ENCODE measurements at places on chromosomes 2 and 18.

DNA sequence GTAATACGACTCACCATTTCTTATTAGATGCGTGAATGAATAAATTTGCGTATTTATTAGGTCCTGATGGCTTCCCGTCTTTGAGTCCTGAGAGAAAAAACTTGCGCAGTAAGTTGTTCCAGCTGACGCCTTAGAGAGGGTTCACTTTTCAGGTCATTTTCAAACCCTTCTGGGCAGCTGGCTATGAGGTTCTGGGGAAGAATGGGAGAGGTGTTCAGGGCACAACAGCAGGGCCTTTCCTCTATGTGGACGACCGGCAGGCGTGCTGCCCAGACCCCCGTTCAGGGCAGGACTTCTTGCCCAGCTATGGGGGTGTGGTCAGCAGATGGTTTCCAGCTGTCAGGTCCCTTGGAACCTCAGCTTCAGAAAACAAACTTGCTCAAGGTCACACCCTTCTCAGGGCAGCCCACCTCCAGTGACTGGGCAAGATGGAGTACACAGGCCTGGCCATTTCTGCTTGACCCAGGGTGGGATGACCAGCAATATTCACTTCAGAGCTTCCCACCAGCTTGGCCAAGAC, 61.1 kb upstream of the TNP1 start:
- no peak for DNase-seq
- no peak overlapping the region for H3K27ac ChIP-seq
- no peaks in the 10 kb centered on the region for H3K36me3 ChIP-seq
- H3K4me1 ChIP-seq = no peaks in the 10 kb centered on the region

- H3K27ac ChIP-seq = no peak overlapping the region
- no peak for DNase-seq
- H3K27me3 ChIP-seq = no peaks in the 10 kb centered on the region
These were observed 389.9 kb upstream of the CDH20 start for GRCh38 chr18:60943297-60943696.

DNA sequence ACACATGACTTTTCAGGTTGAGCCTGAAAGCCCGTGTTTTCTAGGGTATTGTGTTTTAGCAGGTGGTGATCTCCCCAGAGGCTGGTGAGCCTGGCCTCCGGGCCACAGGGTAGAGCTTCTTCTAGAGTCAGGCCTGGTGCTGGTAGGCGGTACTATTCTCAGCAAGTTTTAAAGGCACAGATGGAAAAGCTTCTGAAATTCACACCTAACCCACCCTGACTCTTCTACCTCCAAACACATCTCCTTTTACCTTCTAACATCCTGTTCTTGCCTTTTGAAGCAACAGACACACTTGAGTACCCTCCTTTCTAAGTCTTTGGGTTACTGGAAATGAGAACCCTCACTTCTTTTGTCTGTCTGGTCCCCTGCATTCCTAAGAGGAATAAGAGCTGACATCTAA, 191.1 kb downstream of the SETBP1 start:
- H3K4me3 ChIP-seq = no peak overlapping the region
- no peak for DNase-seq
- H3K4me1 ChIP-seq = no peaks in the 10 kb centered on the region
- H3K36me3 ChIP-seq = no peaks in the 10 kb centered on the region
- no peak overlapping the region for H3K27ac ChIP-seq
- H3K27me3 ChIP-seq = no peaks in the 10 kb centered on the region

GRCh38 chr18:44541781-44542180, 138.9 kb upstream of the SETBP1 start:
- H3K36me3 ChIP-seq = no peaks in the 10 kb centered on the region
- H3K27me3 ChIP-seq = no peaks in the 10 kb centered on the region
- H3K4me3 ChIP-seq = no peak overlapping the region
- DNase-seq = no peak
- H3K4me1 ChIP-seq = no peaks in the 10 kb centered on the region

- no peak for DNase-seq
- H3K4me1 ChIP-seq = no peaks in the 10 kb centered on the region
- peaks cover 9% of the 10 kb centered on the region for H3K27me3 ChIP-seq
- no peak overlapping the region for H3K27ac ChIP-seq
These were observed 25.4 kb downstream of the GREB1 start for GRCh38 chr2:11559066-11559785.

GRCh38 chr2:170647741-170648436, 67.2 kb upstream of the SP5 start:
- no peak for DNase-seq
- no peaks in the 10 kb centered on the region for H3K36me3 ChIP-seq
- H3K27ac ChIP-seq = no peak overlapping the region
- H3K27me3 ChIP-seq = peaks cover 2% of the 10 kb centered on the region
- no peak overlapping the region for H3K4me3 ChIP-seq

DNA sequence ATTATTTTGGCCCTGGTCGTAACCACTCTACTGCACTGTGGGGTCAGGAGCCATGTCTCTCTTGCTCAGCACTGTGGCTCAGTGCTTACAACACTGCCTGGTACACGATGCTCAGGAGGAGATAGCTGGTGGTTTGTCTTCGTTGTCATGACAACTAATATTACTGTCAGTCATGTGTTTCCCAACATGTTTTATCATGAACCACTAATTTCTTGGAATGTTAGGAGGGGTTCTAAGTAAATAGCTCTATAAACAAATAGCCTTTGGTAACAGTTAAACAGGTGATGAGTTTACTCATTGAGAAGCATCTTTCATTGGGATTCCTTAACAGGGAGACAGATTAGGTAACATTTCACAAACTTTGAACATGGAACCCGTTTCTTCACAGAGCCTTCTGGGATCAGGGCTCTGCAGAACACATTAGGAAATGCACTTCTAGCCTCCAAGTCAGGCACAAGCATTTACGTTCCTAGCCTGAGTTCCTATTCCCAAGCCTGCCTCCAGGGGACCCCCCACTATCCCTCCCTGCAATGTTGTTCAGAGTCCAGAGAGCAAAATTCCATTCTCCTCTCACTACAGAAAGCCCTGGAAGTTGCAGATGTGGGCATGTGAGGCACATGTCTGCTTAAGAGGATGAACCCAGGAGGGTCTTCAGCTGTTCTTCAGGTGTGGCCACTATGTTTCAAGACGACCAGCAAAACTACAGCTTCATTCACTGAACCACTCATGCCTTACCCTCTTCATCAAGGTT, 6.4 kb upstream of the RBM44 start:
- H3K27me3 ChIP-seq = no peaks in the 10 kb centered on the region
- H3K27ac ChIP-seq = no peak overlapping the region
- no peak for DNase-seq
- peaks cover 2% of the 10 kb centered on the region for H3K36me3 ChIP-seq

DNA sequence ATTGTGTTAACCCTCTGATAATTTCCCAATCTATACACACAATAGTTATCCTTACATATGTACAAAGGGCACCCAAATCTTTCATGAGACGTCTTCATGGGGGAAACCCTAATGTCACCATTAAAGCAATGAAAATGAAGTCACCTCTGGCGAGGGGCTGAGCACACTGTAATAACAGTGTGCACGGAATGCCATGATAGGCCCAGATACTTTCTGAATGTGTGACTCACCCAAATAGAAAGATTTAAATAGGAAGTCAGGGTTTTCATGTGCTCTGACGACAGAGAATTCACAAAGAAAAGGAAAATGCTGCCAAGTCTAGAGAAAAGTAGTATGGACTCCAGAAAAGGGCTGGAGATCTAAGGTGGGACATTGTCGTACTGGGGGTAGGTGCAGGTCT, 128.3 kb downstream of the SATB2 start:
- no peak for DNase-seq
- H3K27ac ChIP-seq = no peak overlapping the region
- no peaks in the 10 kb centered on the region for H3K36me3 ChIP-seq
- no peaks in the 10 kb centered on the region for H3K4me1 ChIP-seq
- no peak overlapping the region for H3K4me3 ChIP-seq
- H3K27me3 ChIP-seq = no peaks in the 10 kb centered on the region

- no peak overlapping the region for H3K27ac ChIP-seq
- H3K27me3 ChIP-seq = no peaks in the 10 kb centered on the region
- H3K4me1 ChIP-seq = no peaks in the 10 kb centered on the region
- H3K4me3 ChIP-seq = no peak overlapping the region
- no peak for DNase-seq
These were observed 32.6 kb downstream of the HJURP start for GRCh38 chr2:233821709-233822100.

Data from CD4-positive, CD25-positive, alpha-beta regulatory T cell (primary cell).